H7 (cell line): ENCODE measurements at places on chromosomes 7 and 10. TPM values are rescaled to one million over a fixed set of nuclear protein-coding genes. Genes with fewer than 3 reads are reported as not detected.

GRCh38 chr10:46310851-46311250, 24.1 kb downstream of the ANTXRL start:
- no peak for DNase-seq

- DNase-seq, result no peak
Observed at GRCh38 chr7:132225216-132226030, 350.8 kb downstream of the PLXNA4 start.

DNA sequence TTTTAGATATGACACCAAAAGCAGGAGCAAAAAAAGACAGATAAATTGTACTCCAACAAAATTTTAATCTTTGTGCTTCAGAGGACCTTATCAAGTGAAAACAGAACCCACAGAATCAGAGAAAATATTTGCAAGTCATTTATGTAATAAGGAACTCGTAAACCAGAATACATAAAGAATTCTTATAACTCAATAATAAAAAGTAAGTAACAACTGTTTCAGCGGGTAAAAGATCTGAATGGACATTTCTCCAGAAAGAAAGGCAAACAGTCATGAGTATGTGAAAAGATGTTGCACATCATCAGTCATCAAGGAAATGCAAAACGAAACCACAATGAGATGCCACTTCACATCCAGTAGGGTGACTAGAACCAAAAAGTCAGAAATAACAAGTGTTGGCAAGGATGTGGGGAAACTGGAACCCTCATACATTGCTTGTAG, 167.7 kb upstream of the KCTD7 start:
- DNase-seq, result no peak

- no peak for DNase-seq
Observed at GRCh38 chr10:5584895-5585516, 60.2 kb downstream of the CALML3 start.

DNA sequence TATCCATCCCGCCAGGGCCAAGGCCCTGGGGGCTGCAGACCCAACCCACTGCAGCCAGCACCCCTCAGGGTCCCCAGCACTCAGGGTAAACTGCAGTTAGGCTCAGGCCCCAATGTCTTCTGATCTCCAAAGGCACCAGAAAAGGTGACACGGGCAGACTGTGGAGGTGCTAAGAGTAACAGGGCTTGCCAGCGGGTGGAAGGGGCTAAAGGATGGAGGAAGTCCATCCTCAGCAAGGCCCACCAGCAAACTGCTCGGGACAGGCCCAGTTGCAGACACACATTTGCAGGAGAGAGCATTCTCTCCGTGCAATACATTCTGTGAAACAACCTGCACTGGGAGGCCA, 95.6 kb upstream of the DDC start:
- DNase-seq, result no peak

POM121C gene
- 8.4 and 13.2 TPM in 2 replicates for total RNA-seq

SPDYE5 gene
- not detected in 2 replicates for total RNA-seq

HIPK2 gene
- 8.6 and 9.1 TPM in 2 replicates for total RNA-seq

GOLGA7B gene
- 0.04 TPM in 1 of 2 replicates, not detected in the other for total RNA-seq

GNG11 gene
- total RNA-seq, result 1.3 and 1.9 TPM in 2 replicates
